Stromal cell of bone marrow (primary cell): ENCODE measurements at places on chromosomes 16 and 17.
A peak's percentile ranks its signal among the peaks of the same experiment; 100 is the strongest.

DNA sequence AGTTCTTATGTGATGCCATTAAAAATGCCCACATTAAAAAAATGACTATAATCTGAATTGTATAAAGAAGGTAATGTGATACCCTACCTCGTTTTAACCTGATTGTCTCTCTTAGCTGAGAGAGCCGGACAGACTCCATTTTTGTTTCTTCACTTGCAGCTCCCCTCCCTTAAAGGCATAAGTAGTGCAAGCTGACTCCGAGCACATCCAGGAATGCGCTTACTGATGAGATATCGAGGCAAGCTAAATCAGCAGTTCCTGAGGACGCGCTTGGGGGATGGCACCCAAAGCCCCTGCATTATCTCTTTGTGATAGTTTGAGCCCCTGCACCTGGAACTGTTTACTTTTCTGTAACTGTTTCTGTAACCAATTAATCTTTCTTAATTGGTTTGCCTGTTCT, 6.3 kb downstream of the KRT24 start:
- DNase-seq: no peak

- no peak for DNase-seq
Observed at GRCh38 chr16:21964353-21964752, 11.2 kb downstream of the UQCRC2 start.

DNA sequence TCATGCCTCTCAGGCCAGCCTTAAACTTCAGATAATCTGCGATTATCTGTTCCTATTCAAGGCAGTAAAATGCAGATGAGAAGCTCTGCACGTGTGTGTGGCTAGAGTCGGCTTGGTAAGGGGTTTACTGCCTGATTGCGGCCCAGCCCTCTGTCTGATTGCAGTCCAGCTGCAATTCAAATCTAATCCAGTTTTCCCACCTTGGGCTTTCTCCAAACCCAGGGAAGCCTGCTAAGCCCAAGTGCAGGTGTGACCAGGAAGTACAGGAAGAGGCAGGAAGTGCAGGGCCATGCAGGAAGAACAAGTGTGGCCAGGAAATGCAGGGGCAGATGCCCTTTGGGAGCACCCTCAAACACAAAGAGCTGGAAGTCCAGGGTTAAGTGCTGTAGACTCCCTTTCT, 314.9 kb downstream of the CEP112 start:
- no peak for DNase-seq

GRCh38 chr16:68270353-68270752, 6.0 kb downstream of the SLC7A6 start:
- no peak for DNase-seq

DNA sequence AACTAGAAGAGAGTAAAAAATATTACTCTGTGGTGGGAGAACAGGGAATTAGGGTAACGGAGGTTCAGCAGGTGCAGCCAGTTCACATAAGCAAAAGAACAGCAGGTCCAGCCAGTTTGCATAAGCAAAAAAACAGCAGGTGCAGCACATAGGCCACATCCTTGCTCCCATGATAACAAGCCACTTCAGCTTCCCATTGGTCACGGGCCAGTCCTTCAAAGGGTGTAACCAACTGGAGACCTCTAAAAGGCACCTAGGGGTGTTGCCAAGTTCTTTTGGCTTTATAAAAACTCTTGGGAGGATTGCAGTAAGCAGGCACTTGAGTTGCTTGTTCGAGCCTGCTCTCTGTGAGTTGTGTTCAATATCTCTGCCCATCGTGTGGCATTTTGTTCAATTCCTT, 488.1 kb downstream of the XYLT1 start:
- DNase-seq: no peak

- DNase-seq: no peak
Observed at GRCh38 chr17:80949451-80950421, 41.9 kb upstream of the CHMP6 start.

DNA sequence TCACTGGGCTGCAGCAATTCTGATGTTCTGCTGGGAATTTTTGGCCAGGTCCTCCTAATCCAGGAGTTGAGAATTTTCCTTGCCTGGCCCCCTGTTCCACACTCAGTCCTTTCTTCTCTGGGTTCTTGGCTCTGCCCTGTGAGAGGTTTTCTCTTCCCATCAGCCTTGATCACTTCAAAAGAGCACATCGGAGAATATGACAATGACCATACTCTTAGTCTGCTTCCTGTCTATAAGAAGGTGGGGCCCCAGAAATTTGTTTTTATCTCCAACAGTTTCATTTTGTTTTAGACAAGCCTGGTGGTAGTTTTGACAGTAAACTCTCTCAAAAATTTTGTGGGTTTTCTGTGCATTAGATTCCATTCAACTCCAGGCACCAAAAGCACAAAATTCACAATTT, 70.7 kb downstream of the C17orf67 start:
- DNase-seq: no peak

DNA sequence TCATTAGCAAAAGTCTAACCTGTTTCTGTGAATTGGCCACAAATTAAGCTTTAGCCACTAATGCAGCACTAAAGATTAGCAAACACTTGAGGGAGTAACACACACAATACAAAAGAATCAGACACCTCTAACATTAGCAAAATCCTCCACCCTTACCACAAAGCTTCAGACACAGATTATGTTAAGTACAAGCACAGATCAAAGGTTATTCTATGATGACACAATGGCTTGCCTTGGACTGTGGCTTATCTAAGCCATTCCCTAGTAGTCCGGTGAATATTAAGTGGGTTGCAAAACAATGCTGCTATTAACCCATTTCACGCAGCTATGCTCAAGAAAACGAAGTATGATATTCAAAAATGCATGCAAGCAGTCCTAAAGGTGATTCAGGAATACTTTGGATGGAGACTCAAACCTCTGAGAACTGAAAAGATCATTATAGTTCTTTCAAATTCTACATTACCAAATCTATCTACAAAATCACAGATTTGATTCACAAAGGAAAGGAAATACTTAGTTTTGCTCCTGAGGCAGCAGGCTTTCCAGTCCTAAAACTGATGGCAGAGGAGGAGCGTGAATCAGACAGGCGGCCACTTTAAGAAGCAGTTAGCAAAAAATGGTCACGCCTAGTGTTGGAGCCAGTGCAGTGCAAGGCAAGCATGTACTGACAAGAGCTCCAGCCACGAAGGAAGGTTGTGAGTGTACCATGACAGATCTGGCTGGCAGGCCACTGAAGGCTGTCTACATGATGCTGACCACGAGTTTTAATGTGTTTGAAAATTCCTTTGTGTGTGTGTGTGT, 67.2 kb downstream of the PARN start:
- peak; percentile 42 for DNase-seq

DNA sequence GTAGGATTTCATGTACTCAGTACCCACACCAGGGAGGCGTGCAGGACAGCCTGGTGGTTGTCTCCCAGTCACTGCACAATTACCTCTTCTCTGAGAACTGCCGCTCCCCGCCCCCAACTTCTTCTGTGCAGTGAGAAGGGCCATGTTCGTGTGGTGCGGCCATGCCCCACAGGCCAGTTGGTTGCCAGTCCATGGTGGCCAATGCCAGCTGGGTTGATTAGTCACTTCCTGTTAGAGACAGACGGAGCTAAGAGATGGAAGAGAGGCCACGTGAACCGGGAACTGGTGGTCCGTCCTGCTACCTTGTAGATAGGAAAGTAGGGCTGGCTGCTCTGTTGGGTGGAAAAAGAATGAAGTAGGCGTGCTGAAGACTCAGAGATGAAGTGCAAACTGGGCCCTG, 206.5 kb downstream of the ABCC12 start:
- DNase-seq: no peak

GRCh38 chr16:11755022-11755760, 12.5 kb upstream of the TXNDC11 start:
- DNase-seq: no peak

DNA sequence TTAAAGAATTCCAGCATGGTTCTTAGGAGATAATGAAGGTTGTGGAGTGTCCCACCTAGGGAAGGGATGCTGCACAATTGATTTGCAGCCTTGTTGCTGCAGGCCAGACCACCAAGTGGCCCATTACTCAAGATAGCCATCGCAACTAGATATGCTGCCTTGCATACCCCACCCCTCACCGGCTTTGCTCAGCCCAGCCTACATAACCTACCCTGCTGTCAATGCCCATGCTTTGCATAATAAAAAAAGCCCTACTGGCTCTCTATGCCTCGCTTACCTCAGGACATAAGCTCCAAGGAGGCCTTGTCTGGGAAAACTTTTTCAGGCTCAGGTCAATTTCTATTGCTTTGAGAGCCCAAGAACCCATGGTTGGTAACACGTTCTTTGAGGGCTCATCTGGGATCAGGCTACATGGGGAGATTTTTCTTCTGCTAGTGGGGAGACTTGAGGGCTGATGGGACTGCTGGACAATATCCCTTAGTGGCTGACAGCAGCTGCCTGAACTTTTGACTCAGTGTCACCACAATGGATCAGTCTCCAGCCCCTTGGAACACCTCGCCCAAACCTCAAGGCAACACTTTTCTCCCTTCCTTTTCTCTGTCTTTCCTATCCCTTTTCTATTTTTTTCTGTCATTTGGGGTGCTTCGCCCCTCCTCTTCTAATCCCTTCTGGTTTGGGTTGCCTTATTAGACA, 38.3 kb downstream of the SCPEP1 start:
- no peak for DNase-seq

DNA sequence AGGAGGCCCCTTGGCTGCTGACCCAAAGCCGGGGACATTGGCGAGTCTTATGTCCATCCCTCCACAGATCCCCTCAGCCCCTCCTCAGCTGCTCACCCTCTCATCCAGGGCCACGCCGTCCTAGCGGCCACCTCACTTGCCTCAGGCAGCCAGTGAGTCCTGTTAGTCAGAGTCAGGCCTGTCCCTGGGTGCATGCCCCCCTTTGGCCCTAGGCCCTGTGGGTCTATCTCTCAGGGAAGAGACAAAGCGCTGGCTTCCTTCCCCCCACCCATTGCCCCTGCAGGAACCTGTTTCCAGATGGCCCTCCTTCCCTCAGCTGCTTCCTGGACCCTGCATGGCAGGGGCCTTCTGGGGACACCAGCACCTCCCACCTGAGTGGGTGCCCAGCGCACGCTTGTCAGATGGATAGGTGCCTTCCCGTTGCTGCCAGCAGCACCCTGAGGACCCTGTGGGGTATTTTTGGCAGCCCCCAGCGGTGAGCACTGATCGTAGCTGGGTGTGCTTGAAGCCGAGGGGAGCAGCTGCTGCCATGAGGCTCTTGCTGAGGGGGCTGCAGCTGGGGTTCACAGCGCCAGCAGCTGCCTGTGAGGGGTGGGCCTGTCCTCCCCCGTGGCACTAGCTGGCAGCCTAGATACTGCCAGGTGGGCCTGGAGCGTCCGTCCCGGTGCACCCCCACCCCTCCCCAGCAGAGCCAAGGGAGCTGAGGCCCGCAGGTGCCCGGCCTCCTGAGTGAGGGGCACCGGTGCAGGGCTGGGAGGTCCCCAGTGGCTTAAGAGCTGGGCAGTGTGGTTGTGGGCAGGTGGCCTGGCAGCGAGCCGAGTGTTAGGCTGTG, 8.4 kb downstream of the DBNDD1 start:
- DNase-seq: no peak

- DNase-seq: no peak
Observed at GRCh38 chr16:58154345-58154744, 25.2 kb upstream of the CFAP20 start.

- no peak for DNase-seq
Observed at GRCh38 chr16:88282564-88283395, 100.0 kb upstream of the ZNF469 start.

DNA sequence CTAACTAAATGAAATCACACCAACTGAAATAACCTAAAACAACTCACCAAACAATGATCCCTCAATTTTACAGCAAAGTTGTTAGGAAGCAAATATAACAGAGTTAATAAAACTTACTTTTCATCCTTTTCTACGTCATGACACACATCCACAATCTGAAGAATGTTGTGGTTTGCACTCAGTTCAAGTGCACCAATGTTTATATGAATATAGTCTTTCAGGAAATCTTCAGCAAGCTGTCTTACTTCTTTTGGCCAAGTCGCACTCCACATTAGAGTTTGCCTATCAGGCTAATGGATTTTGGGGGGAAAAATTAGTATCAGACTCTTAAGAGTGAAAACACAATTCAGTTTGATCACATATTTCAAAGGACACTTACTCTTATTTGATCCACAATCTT, 3.3 kb downstream of the DDX5 start:
- DNase-seq: no peak

GRCh38 chr16:89117975-89118289, 24.3 kb downstream of the ACSF3 start:
- DNase-seq: no peak

DNA sequence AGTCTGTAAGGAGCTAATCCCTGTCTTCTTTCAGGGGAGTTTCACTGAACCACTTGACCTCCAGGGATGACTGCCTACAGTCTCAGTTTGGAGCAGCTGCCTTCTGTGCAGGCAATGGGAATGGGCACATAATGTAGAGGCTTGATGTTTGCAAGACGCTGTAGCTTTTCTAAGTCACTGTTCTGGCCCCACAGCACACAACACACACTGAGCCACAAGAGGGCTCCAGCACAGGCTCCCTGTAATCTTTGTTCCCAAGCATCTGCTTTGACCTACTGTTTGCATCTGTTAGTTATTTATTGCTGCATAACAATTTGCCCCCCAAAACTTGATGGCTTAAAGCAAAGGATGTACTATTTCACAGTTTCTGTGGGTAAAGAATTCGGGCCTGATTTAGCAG, 419.0 kb upstream of the ASIC2 start:
- DNase-seq: no peak

GRCh38 chr17:40622509-40622928, 25.1 kb downstream of the SMARCE1 start:
- no peak for DNase-seq

GRCh38 chr17:30958187-30958586, 12.7 kb upstream of the RNF135 start:
- no peak for DNase-seq

DNA sequence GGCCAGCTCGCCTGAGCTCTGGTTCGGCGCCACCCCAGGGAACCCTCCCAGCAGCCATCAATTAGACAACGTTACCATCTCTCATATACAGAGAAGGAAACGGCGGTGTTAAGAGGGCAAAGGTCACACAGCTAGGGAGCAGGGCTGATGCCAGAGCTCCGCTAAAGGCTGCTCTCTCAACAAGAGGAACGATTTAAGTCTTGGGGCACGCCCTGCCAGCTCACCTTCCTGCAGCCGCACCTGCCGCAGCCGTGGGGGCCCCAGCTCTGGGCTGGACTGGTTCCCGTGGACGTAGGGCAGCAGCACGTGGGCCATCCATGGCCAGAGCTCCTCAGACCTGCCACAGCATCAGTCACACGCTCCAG, 43.5 kb downstream of the PKD1 start:
- DNase-seq: no peak

DNA sequence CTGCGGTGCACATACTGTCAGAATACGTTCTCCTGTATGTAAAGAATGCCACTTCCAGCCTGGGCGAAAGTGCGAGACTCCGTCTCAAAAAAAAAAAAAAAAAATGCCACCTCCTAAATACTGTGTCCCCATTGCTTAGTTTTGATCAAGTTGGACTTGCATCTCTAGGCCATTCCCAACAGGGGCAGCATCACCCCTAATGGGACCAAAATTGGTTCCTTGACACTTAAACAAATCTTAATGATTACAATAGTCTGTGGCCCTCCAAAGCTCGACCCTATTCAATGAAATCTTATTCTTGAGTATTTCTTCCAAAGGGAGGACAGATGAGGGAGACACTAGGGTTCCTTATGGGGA, 154.7 kb upstream of the PLCG2 start:
- no peak for DNase-seq
